Umbilical cord (tissue), 2 donors: ENCODE measurements at places on chromosomes 3 and 15. TPM values are rescaled to one million over a fixed set of nuclear protein-coding genes. Genes with fewer than 3 reads are reported as not detected.

GRCh38 chr3:50885070-50885850, 210.5 kb downstream of the DOCK3 start:
- DNase-seq = no peak

Gene C2CD4A
- 0.72 TPM for total RNA-seq

DNA sequence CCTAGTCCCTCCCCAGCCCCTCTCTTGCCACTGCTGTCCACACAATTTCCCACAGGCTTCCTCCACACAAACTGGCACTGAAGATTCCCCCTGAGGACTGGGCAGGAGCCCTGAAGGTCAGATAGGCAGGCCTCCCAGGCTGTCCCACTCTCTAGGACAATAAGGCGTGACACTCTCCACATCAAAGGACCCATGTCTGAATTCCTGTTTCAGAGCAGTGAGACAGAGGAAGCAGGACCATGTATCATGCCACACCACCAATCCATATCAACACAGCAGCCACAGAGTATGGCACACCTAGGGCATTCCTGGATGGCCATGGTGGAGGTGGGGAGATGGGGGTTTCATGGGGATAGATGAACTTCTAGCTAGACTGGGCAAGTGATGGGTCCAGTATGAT, 13.8 kb upstream of the CCR1 start:
- no peak for DNase-seq

- peak; percentile 51 for DNase-seq
These were observed 11.1 kb downstream of the TNK2 start for GRCh38 chr3:195897081-195897852.

DNA sequence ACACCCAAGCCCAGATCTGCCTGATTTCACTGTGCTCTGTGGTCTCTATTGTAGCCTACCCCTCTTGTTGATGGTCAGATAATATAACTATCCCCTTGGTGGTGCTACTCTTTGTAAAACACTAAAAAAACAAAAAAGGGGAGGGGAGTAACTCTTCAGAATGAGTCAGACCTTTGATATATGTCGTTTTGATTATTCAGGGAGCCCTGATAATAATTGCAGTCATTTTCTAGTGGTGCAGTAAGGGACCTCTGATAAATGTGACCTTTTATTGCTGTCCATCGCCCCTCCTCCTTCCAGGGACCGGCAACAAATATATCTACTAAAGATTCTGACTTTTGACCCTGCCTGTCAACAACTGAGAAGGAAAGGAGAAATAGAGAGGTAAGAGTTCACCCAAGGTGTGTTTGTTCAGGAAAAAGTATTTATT, 45.1 kb upstream of the MAGI1 start:
- no peak for DNase-seq

- DNase-seq = no peak
These were observed 23.8 kb downstream of the AP3S2 start for GRCh38 chr15:89870006-89870405.

Gene FBXO40
- total RNA-seq = 2.2 TPM

DNA sequence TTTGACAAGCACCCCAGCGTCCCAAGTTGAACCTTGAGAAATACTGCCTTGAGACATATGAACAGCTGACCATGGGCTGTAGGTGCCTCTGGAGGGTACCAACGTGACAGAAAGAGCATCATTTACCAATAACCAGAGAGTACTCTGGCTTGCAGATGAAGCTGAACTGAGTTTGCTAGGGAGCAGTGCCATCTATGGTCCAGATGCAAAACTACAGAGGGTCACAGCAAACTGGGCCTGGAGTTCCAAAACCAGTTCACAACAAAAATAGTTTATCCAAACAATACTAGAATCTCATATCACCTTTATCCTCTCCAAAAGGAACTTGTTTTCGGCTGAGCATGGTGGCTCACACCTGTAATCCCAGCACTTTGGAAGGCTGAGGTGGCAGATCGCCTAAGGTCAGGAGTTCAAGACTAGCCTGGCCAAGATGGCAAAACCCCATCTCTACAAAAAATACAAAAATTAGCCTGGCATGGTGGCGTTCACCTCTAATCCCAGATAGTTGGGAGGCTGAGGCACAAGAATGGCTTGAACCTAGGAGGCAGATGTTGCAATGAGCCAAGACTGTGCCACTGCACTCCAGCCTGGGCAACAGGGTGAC, 69.3 kb downstream of the CHAC1 start:
- peak; percentile 64 for DNase-seq

GRCh38 chr3:158739078-158739477, 6.8 kb upstream of the RARRES1 start:
- DNase-seq = no peak

Gene IVD
- total RNA-seq = 37.6 TPM

- DNase-seq = no peak
These were observed 4.2 kb upstream of the TRAT1 start for GRCh38 chr3:108818404-108818803.

- peak; percentile 49 for DNase-seq
These were observed 108.6 kb upstream of the AADACL2 start for GRCh38 chr3:151625086-151625485.

Gene CNTN3
- 0.96 TPM for total RNA-seq

DNA sequence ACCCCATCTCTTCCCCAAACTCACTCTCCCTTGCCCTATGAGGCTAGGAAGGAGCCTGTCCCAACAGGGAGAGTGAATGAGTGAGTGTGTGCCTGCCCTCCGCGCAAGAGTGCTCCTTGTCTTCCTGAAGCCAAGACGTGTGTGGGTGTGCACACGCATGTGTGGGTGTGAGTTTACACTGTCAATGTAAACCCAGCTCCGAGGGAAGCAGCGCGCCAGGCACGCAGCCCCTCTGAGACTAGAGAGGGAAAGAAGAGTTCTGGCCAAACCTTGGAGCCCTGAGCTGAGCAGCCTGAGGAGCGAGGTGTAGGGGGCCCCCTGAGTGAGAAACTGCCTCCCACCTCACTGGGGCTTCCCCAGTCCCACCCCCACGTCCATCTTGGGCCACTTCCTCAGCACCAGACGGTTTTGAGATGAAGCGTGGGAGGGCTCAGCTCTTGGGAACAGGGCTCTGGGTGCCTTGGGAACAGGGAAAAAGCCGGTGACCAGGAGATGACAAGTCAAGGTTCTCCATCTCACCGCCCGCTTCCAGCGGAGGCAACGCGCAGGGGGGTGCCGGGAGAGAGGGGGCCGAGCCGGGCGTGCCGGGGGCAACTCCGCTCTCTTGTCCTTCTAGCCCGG, 5.1 kb downstream of the MECOM start:
- DNase-seq = no peak

- DNase-seq = no peak
These were observed 3.3 kb upstream of the SLC38A3 start for GRCh38 chr3:50201573-50202315.

Gene ADCY5
- 48.2 TPM for total RNA-seq
